ENCODE measurements at places on chromosomes 7 and 10.

DNA sequence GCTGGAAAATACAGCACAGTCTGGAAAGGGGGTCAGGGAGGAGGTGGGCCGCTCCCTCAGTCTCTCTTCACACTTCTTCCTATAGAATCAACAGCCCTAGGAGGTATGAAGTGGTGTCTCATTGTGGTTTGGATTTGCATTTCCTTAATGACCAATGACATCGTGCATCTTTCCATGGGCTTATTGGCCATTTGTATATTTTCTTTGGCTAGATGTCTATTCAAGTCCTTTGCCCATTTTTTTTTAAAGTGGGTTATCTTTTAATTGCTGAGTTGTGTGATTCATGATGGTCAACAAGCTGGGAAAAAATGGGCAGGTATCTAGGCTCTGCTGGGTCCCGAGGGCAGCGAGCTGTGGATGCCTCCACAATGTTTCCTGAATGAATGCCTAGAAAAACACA is 29.1 kb downstream of the TMEM130 start:
- no peak for DNase-seq

DNA sequence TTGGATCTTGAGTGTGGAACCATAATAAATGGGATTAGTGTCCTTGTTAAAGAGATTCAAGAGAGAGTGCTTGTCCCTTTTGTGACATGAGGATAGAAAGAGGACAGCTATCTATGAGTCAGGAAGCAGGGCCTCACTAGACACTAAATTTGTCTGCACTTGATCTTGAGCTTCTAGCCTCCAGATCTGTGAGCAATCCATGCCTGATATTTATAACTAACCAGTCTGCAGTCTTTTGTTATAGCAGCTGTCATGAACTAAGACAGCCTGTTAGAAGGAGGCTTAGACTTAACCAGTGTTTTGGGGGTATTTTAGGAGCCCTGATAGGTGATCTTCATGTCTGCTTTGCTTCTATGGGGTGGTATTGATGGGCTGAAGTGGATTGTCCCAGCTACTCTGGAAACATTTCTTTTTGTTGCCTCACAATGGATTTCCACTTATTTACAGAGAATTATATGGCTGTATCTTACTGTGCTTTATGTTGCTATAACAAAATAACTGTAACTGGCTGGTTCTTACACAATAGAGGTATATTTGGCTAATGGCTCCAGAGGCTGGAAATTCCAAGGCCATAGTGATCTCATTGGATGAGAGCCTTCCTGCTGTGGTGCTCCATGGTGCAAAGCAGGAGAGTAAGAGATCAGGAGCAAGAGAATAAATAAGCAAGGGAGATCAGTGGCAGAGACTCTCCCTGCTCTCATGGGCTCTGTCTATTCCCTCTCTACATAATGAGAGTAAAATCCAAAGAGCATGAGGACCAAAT is 23.4 kb upstream of the AKR1C3 start:
- DNase-seq: no peak

DNA sequence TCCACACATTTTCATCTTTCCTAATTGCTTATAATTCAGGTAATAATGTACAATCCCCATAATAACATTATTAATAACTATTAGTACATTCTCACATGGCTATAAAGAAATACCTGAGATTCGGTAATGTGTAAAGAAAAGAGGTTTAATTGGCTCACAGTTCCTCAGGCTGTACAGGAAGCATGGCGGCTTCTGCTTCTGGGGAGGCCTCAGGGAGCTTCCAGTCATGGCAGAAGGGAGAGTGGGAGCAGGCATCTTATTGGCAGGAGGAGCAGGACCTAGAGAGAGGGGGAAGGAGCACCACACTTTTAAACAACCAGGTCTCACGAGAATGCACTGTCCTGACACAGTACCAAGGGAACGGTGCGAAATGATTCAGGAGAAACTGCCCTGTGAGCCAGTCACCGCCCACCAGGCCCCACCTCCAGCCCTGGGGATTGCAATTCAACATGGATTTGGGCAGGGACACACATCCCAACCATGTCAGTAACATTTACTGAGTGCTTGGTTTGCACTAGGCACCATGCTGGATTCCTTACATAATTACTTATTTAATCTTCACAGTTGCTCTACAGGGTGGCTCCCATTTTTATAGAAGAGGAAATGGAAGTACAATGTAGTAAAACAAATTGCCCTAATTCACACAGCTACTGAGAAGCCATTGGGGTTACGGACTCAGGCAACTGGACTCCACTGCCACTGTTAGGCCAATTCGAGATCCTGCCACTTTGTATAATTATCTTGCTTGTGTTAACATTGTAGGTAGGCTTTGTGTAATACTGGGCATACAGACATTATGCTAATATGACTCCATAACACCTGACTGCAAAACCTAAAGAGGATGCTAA is 8.7 kb upstream of the ESYT2 start:
- DNase-seq: no peak

DNA sequence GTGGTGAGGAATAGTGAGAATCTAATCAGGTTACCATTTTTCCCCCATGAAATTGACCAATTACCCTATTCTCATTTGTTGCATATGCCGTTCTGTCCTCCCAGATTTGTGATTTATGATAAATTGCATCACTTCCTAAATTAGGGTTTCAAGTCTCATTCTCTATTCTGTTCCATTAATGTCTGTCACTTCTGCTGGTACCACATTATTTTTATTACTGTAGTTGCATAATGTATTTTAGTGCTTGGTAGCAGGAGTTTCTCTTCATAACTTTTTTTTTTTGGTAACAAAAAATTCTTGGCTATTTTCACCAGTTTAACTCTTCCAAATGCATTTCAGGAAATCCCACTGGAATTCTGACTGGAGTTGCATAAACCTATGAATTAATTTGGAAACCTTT is 44.0 kb upstream of the FAM133B start:
- no peak for DNase-seq

- no peak for DNase-seq
These were observed 461.0 kb upstream of the NRG3 start for GRCh38 chr10:81414038-81414437.

GRCh38 chr7:20776942-20777341 is 9.7 kb downstream of the SP8 start:
- no peak for DNase-seq

GRCh38 chr7:102890292-102890970 is 22.4 kb upstream of the LRRC17 start:
- no peak for DNase-seq

DNA sequence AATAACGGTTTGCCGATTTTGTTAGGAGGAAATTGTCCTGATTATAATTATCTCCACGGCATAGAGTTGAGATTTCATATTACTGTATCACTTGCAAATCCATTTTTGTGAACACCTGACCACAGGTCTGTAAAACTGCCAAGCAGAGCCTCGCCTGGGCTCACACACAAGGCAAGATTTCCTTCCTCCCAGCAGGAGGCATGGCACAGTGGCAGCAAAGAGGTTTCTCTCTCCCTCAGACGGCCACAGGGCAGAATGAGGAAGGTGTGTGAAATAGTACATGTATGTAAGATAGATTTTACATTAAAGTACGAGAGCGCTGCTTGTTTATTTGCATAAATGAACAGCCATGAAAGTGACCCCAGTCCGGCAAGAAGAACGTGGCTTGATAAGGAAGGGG is 130.1 kb downstream of the CELF2 start:
- no peak for DNase-seq

- no peak for DNase-seq
These were observed 77.9 kb downstream of the TMEM178B start for GRCh38 chr7:141151746-141152145.

- peak; percentile 36 for DNase-seq
These were observed 49.8 kb downstream of the PODXL start for GRCh38 chr7:131506597-131506996.

DNA sequence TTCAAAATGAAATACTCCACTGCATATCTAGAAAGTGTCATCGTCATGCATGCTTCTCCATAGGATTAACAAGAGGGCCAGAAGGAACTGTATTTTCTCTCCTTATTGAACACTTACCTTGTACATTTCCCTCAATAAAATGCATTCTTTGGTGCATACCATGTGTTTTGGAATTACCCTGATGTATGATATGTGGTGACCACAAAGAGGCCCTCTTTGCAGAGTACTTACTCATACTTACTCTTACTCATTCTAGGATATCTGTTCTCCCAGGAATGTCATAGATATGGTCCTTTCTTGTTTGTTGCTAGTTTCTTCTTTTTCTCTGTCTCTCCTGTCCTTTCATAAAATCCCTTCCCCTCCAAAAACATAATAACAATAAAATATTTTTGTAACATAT is 1087.1 kb upstream of the POT1 start:
- DNase-seq: no peak

DNA sequence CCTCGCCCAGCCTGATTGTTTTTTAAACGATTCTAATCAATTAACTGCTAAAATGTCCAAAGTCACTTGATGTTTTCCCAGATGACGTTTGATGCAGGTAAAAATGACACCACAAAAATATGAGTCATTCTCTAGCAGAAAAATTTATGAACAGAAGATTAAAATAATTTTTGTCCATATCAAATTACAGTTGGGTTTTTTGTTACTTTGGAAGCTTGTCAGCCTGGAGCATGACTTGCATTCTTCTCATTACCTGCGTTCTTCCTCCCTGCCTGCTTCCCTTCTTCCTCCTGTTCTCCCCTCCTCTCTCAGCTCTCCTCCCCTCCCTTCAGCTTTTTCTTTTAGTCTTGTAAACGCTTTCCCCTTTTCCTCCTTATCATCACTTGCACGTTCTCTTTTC is 18.7 kb downstream of the IL15RA start:
- no peak for DNase-seq

DNA sequence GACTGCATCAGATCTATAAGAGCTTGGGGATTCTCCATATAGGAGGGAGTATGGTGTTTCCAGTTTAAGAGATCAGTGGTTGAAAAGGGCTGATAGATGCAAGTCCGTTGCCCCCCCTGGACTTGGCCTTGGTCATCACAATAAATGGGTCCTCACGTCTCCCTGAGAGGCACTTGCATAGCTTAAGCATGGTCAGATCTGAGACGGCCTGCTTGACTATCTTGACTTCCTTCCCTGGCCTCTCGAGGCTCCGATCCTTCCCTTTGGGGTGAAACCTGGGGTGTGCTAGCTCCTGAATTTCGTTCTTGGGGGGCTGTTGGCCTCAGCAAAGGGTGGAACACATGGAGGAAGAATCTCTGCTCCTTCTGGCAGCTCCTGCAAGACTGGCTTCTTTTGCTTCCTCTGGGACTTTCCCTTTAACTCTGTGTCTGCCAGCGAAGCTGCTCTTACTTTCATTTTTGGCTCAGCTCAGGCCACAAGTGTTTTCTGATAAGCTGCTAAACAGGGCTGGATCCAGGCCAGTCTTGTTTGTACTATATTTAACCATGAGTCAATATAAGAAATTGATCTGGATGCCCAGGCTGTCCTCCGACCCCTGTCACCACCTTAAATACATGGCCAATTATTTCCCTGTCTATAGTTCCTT is 11.2 kb upstream of the ZNF485 start:
- no peak for DNase-seq

DNA sequence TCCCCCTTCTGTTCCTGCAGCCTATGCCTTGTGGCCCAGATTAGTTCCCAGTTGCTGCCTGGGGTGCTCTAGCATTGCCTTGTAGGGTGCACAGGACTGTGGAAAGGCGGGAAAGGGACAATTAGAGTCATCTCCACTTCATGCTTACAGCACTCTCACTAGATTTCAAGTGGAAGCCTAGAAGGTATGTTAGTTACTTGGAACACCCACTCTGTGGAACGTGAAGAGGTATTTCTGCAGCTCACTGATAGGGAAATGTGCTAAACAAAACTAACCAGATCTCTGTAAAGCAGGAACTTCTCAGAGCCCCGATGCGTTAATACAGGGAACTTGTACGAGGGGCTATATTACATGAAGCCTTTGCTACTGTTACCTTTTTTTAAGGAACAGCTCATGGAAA is 19.4 kb downstream of the STMP1 start:
- DNase-seq: no peak

DNA sequence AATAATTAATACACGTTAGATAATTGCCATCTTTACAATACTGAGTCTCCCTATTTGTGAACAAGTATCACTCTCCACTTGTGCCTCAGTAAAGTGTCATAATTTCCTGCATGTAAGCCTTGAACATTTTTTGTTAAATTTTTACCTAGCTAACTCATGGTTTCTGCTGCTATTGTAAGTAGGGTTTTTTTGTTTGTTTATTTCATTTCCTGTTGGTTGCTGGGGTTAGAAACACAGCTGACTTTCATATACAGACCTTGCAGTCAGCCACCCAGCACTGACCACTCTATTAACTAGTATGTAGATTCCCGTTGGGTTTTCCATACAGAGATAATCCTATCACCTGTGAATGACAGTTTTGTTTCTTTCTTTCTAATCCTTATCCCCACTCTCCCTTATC is 133.3 kb downstream of the MPP7 start:
- no peak for DNase-seq

- DNase-seq: no peak
These were observed 8.0 kb downstream of the SYCE1 start for GRCh38 chr10:133557381-133557780.

DNA sequence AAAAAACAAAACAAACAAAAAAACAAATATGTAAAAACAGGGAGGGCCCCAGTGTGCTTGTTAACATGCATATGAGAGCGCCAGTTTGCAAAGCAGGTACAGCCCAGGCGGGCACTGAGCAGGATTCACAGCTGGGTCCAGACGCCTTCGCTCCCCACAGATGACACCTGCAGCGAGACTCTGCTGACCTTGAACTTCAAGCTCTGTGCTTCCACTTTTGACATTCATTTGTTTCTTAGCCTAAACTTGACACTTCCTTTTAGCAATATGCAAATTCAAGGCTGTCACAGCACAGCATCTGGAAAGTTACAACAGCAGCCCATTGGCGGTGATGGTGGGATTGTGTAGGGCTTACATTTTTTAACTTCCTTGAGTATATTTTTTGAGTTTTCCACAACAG is 88.8 kb upstream of the TNS3 start:
- DNase-seq: no peak

DNA sequence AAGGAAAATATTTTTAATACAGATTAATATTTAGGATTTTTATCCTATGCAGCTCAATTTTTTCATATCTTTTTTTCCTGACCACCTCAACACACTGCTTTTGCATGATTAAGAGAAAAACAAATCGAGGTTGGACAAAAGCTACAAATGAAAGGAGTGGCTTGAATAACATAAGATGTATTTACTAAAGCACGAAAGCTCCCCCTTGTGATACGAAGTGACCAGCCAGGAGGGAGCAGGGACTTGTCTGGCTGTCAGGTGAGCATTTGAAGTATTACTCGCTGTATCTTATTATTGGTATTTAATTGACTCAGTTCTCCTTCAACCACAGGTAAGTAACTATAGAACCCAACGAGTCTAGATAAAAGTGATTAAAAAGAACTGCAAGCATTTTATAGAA is 265.2 kb upstream of the PHF14 start:
- DNase-seq: no peak

DNA sequence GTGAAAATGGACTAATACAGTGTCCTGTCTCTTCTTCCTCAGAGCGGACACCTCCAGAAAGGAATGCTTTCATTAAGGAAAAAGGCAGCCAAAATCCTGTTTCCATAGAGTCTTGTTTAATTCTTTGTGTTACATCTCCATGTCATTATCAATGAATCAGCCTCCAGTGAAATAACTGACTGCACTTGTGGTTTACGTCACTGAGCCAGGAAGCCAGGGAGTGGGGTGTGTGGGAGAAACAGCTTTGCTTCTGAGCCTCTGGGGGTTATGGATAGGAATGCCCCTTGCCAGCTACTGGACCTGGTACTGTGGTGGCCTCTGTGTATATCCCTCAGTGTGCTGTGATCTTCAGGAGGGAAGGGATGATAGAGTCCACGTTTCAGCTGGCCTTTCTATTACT is 416.8 kb downstream of the GALNT17 start:
- no peak for DNase-seq
